ENCODE measurements at places on chromosomes 2 and 18.

DNA sequence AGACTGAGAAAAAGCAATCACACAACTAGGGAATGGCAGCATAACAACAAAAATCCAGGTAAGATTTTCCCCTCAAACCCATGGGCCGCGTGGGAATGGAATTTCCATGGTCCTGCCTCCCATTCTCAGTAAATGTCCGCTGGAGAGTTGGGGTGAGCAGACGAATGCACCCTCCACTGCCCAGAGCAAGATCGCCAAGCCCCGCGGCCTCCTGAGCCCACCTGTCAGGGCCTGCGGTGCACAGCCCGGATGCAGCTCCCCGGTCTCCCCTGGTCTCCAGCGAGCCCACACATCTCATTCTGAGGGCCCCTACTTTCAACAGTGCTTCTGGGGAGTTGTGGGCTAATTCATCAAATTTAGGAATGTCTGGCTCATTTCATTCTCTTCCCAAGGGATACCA is 327.4 kb upstream of the HS6ST1 start:
- DNase-seq, result no peak

- DNase-seq, result no peak
Measured at GRCh38 chr2:190553254-190553653, 18.7 kb upstream of the NEMP2 start.

DNA sequence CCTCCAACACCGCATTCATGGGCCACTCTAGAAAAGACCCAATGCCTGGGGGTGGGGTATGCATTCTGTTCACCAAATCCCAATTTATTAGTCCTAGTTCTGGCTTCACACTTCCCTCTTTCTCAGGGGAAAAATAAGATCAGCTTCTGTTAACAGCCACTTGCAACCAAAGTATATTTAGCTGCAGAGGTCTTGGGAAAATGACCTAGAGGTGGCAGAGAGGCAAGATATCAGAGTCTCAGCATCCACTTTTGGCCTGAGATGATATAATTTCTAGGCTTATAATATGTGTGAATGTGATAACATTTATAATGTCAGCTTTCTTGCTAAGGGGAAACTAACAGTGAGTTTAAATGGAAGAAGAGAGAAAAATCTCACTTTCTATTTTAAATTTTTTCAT is 89.1 kb downstream of the ZNF385B start:
- no peak for DNase-seq

DNA sequence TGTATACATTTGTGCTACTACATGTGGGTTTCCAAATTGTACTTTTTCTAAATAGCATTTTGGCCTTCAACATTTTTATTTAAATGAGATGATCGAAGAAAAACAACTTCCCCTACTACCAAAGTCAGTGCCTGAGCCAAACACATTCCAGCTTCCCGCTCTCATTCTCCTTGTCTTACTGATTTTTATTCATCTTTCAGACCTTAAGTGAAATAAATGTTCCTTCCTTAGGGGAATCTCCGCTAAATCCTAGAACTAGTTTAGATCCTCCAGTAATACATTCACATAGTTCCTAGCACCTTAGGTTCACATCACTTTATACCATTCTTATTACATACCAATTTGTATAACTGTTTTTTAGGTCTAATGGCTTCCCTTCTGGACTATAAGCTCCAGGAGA is 122.3 kb upstream of the COL3A1 start:
- DNase-seq, result no peak

DNA sequence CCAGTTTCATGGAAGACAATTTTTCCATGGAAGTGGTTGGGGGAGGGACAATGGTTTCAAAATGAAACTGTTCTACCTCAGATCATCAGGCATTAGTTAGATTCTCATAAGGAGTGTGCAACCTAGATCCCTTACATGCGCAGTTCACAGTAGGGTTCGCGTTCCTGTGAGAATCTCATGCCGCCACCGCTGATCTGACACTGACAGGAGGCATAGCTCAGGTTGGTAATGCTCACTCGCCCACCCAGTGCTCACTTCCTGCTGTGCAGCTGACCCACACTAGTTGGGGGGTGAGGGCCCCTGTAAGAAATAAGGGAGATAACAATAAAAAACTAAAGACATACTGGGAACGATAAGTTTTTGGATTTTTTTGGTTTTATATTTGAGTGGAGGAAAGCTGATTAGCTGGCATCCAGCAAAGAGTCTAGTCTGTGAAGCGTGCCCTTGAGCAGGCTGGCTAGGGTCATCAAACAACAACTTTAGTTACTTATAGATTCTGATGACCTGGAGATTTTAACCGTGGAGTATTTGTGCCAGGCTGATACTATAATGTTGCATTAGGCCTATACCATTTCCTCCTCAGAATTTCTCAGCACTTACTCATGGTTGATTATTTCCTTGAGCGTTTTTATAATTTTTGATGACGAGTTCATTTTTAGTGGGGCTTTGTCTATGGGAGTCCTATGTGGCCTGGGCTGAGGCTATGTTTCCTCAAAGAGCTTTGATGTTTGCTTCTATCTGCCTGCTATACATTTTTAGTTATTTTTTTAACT is 6.3 kb upstream of the MCFD2 start:
- no peak for DNase-seq

DNA sequence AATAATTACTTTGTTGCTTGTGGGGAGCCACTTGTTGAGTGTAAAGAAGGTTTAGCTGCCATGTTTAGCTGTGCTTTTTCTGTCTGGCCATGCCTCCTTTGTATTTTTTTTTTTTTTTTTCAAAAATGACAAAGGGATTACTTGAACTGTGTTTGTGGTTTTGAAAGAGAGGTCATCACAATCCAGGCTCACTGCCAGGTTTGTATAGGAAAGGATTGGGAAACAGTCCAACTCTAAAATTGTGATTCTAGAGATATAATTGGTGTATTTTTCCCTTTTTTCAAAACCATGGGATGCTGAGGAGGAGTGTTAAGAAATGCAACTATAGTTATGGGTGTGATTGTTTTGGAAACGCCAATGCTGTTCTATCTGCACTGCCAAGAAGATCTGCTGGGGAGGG is 4.3 kb downstream of the ITPRIPL1 start:
- DNase-seq, result no peak

DNA sequence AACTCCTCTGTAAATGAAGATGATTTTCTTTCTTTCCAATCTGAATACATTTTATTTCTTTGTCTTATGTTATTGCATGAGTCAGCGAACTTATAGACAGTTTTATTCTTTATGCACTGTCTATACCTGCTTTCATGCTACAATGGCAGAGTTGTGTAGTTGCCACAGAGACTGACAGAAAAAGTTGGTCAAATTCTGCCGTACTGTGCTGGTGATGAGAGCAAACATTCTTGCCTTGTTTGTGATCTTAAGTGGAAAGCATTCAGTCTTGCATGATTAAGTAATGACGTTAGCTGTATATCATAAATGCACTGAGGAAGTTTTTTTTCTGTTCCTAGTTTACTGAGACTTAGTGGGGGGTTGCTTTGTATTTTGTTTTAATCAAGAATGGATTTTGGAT is 32.9 kb downstream of the ZC3H15 start:
- DNase-seq, result no peak

Data from activated CD8-positive, alpha-beta memory T cell treated with anti-CD3 and anti-CD28 coated beads for 1 hour (primary cell).